ENCODE measurements at places on chromosomes 12 and 14.

DNA sequence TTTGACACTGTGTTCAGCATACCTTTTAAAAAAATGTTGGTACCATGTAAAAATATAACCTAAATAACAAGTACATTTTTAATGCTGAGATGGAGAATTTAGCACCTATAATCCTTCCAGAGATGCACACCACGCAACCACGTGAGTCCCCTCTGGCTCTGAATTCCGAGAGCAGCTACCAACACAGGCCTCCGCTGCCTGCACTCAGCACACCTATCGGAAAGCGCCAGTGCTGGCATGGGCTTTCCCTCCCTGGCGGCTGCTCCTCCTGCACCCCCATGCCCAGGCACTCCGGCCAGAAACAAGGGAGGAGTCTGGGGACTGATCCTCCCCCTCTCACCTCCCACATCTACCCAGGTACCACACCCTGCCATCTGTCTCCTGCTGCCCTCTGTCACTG is 47.0 kb downstream of the ITPK1 start:
- DNase-seq: no peak

DNA sequence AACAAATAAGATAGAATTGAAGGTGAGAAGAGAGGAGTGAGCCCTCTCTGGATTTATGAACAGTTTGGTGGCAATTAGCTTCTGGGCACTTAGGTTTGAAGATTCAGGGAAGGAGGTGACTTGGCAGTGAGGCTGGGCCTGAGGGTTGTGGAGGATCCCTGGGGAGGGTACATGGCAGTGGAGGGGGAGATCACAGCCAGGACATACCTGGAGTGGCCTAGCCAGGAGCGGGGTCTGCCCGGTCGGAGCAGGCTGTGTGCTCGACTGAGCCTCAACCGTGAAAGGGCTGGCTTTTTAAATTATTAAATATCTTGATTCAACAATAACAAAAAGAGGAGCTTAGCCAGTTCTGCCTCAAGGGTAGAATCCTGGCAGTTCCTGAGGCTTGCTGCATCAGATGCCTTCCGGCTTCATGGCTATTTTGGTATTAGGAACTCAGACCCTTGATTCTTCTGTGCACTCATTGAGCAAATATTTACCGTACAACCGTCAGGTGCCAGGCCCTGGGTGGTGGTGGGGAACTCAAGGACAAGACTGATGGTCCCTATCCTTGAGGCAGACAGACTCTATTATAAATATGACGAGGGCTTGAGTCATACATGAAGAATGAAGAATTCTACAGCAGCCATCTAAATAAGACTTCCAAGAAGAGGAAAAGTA is 73.4 kb downstream of the SPTB start:
- no peak for DNase-seq

DNA sequence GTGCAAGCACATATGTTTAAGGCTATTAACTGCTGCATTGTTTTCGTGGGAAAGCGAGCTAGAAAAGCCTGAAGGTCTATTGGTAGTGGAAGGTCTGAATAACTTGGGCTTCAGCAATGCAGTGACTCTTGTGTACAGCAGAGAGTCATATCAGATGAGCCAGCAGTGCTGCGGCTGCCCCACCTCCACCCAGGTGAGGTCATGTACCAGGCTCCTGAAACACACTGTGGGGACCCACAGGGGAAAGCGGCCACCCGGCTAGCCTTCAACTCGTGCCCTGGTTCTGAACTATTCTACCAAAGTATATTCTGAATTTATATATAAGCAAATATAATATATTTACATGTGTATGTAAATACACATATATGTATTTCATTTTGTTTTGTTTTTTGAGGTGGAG is 12.7 kb upstream of the RAN start:
- no peak for DNase-seq

GRCh38 chr14:79044894-79045624 is 874.9 kb downstream of the NRXN3 start:
- no peak for DNase-seq

DNA sequence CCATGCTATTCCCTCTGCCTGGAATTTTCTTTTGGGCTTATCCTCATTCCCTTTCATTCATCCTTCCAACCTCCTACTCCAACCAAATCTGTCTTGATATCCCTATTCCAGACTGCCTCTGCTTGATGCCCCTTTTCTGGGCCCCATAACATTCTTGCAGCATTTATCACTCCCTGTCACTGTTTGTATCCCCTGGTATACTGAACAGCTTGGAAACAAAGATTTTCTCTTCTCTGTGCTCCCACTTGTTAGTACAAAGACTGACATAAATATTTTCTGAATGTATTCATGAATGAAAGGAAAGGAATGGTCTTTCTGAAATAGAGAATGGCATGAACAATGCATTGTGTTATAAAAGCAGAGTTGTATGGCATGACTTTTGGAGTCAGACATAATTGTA is 7.5 kb downstream of the IRAK4 start:
- no peak for DNase-seq

- no peak for DNase-seq
Observed at GRCh38 chr14:58276208-58276607, 22.1 kb upstream of the ARID4A start.

- no peak for DNase-seq
Observed at GRCh38 chr12:29320295-29321085, 60.5 kb downstream of the ERGIC2 start.

DNA sequence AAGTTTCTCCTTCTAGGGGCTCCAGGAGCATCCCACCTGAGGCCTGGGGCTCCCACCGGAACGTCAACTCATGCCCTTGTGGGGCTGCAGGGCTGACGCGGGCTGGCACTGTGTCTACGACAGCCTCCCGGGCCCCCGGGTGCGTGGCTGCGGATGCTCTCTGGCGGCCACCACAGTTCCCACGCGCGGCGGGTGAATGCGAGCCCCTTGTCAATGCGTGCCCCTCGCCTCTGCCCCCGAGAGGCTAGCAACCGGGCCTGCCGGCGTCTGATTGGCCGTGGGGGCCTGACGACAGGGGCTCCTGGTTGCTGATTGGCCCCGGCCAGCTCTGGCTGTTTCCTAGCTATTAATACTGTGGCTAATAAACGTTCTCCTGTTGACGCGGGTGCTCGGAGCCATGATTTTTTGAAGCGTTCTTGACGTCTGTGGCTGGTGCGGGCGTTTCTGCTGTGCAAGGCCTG is 1.8 kb upstream of the MEG3 start:
- DNase-seq: no peak

- peak; percentile 12 for DNase-seq
Observed at GRCh38 chr12:58540480-58541299, 379.6 kb downstream of the LRIG3 start.

GRCh38 chr12:38586789-38587188 is 270.2 kb downstream of the ALG10B start:
- DNase-seq: no peak

- peak; percentile 21 for DNase-seq
Observed at GRCh38 chr14:37599507-37600368, 4.3 kb downstream of the TTC6 start.

- no peak for DNase-seq
Observed at GRCh38 chr12:46492471-46493085, 120.0 kb upstream of the SLC38A2 start.

- no peak for DNase-seq
Observed at GRCh38 chr14:59695198-59695597, 118.6 kb upstream of the CCDC175 start.

DNA sequence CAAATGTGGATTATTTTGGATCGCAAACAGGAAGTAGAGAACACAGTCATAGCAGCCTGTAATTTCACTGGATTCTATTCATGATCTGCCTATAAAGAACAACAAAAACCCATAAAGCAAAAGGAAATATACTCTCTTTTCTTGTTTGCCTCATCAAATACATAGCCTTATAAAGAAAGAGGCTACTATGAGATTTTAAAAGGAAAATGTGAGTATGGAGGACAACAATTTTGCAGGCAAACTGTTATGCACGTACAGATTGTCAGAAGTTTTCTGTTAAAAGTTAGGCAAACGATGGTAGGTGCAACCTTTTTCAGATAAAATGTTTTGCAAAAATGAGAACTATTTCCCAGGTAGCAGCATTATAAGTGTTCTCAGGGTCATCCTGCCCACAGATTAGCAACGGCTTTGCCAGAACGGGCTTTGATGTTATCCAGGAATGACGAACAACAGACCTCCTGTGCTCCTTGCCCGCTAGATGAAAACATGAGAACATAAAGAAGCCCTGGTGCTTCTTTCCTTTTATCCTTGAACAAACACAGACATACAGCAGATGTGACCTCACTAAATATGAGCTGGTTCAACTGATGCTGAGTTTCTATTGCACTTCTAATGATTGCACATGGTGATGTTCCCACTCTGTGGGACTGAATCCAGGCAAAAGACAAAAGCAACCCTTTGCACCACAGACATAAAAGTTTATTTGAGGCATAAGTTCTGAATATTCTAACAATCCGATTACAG is 88.1 kb downstream of the ITPR2 start:
- no peak for DNase-seq

- no peak for DNase-seq
Observed at GRCh38 chr14:104048758-104049507, 36.6 kb upstream of the ASPG start.

GRCh38 chr12:107990325-107990724 is 138.8 kb upstream of the WSCD2 start:
- peak; percentile 26 for DNase-seq

GRCh38 chr14:90522571-90523191 is 125.9 kb downstream of the CALM1 start:
- DNase-seq: no peak

DNA sequence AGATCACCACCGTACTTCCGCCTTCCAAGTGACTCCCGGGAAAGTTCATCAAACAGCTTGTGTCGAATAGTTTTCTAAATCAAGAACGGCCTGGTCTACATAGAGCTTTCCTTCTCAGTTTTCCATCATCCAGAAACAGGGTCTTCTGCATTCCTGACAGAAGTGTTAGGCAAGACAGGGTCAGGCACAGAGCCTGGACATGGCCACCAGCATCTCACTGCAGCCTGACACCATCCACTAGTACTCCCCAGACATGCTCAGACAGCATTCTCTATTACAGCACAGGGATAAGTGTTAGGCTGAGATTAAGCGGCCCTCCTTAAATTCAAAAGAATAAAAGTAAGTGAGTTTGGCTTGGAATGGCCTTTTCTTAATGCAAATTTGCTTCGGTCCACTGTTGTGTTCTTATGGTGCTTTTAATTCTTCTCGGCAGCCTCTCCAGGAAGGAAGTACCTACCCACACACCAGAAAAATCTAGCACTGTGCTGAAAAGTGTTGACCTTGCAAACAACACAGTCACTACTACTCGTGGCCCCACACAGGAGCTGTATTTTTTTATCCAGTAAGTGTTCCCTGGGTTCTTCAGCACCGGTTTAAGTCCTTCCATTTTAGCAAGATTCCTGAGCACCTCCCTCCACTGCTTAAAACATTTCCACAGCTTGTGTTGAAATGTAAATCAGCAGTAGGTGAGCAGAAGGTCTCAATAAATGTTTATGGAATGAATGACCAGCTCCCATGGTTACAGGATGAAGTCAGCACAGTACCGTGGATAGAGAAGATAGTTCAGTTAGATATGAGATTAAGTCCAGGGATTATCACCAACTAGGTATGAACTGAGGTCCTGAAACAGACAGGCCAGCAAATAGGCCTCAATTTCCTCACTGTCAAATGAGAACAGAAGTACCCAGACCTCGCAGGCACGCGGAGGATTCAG is 44.1 kb downstream of the SETD3 start:
- DNase-seq: no peak

DNA sequence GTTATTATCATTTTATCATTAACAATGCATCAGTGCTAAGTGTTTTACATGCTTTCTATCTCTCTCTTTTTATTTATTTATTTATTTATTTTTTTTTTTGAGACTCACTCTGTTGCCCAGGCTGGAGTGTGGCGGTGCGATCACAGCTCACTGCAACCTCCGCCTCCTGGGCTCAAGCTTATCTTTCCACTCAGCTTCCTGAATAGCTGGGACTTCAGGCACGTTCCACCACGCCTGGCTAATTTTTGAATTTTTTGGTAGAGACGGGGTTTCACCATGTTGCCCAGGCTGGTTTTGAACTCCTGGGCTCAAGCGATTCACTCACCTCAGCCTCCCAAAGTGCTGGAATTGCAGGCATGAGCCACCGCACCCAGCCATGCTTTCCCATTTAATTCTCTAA is 3.9 kb upstream of the BTG1 start:
- DNase-seq: no peak

GRCh38 chr12:103308396-103308795 is 187.4 kb downstream of the C12orf42 start:
- no peak for DNase-seq

DNA sequence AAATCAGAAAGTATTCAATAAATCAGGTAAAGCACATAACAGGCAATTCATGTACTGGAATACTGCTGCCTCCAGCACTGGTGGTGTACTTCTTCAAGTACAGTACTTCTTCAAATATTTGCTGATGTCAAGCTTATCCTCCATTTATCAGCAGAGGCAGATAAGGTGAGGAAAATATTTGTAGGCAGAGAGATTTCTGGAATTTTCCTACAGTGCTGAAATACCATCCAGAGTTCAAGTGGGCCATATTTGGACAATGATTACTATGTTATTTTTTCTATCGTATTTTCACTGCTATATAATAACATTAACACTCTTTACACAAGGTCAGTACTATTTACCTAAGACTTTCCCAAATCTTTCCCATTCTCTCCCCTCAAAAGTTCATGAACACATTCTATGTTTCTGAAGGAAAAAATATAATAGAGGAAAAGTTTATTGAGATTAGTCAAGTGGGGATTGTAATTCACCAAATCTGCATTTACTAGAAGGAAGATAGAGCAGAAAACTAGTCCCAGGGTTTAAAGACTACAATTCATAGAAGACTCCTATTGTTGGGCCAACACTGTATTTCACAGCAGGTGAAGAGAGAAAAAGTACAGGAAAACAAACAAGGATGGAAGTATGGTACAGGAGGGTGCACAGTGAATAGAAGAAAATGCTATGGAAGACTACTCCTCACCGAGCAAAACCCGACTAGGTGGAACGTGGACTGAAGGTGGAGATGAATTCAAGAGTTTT is 141.1 kb downstream of the PAWR start:
- no peak for DNase-seq

GRCh38 chr14:72598306-72598705 is 295.6 kb downstream of the DPF3 start:
- peak; percentile 41 for DNase-seq

DNA sequence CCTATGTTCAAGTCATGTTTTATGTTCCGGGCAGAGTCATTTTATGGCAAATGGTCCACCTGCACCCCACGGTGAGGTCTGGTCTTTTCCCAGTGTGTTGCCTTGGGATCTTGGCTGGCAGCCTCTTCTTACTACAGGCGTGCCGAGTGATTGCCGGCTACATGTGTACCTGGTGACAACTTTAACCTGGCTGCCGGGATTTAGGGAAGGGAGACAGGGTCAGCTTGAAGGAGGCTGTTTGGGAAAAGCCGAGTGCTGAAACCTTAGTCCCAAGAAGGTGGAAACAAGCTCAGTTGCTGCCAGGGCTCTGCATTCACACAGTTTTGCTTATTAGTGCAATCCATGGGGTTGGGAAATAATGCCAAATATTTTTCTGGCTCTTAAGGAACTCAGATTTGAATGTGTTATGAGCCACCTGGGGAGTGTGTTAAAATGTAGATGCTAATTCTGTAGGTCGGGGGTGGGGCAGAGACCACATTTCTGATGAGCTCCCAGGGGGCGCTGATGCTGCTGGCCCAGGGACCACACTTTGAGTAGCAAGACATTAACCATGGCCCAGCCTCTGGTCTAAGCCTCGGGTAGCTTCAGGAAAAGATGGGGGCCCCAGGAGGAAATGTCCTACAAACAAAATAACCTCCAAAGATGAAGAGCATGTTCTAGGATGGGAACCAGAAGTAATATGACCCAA is 179.6 kb downstream of the TBX5 start:
- no peak for DNase-seq
